Activated B cell treated with CpG ODN at 0.5 μM for 24 hours (primary cell): ENCODE measurements at places on chromosomes 5 and 9.
A peak's percentile ranks its signal among the peaks of the same experiment; 100 is the strongest.

- H3K36me3 ChIP-seq, result no peaks in the 10 kb centered on the region
- DNase-seq, result peak; percentile 41
- peaks cover 42% of the 10 kb centered on the region for H3K27me3 ChIP-seq
- no peak overlapping the region for H3K27ac ChIP-seq
Observed at GRCh38 chr9:107487521-107488374, 1.8 kb downstream of the KLF4 start.

DNA sequence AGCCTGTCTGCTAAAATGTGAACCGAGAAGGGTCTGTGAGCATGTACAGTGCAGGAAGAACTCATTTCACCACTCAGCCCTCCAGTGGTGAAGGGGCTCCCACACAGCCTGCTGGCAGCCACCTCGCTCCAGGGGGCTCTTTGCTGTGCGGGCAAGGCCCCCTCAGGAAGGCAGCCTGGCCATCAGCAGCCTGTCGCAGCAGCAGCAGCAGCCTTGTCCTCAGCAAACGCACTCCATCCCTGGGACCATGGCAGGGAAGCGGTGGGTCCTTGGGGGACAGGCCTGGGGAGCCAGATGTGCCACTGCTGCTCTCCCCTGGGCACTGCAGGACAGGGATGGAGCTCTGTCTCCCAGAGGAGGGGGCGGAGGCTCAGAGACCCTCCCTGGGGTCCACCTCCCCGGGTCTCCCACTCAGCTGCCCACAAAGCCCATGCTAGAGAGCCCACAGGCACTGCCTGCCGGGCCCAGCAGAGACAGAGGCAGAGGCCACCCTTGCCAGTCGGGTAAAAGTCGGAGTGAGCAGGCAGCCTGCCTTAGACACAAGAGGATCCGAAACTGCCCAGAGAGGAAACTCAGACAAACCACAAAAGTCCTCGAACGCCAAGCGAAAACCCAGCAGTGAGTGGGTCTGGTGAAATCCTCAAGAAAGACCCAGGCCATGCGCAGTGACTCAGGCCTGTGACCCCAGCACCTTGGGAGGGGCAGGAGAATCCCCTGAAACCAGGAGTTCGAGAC is 8.0 kb downstream of the BRD3 start:
- peak overlapping the region; percentile 50 for H3K4me3 ChIP-seq
- H3K4me1 ChIP-seq, result peaks cover 61% of the 10 kb centered on the region
- peaks cover 4% of the 10 kb centered on the region for H3K36me3 ChIP-seq
- H3K27me3 ChIP-seq, result no peaks in the 10 kb centered on the region
- peak; percentile 52 for DNase-seq

DNA sequence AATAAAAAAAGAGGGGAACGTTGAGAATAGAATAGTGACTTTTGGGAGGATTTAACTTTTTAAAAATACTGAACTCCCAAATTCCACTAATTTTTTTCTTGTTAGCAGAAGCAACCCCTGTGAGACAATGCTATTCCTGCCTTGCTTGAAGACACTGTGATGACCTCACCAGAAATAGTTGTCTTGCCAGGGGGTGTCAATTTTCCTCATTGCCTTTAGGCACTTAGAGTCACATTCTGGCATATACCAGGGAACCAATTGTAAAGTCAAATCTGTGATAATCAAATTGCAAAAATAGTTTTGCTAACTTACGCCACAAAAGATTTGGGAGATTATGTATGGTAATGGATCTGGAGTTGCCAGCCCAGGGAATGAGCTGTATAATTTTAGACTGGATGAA is 42.8 kb upstream of the RPS23 start:
- H3K36me3 ChIP-seq, result no peaks in the 10 kb centered on the region
- no peak for DNase-seq
- H3K27me3 ChIP-seq, result peaks cover 2% of the 10 kb centered on the region

DNA sequence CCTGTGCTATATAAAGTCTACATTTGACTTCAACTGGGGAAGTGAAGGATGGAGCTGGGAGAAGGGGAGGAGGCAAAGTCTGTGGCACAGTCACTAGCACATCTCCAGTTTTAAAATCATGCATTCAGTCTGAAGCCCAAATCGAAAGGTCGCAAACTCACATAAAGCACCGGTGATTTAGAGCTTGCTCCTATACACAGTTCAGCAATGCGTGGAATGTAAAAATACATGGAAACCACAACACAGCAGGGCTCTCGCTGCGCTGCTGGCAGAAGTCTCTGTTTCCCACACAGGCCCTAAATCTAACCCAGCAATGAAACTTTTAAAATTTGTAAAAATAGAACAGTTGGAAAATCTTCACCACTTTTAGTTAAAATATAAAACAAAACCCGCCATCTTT is 68.2 kb downstream of the EBF1 start:
- no peak for DNase-seq
- H3K4me1 ChIP-seq, result peaks cover 85% of the 10 kb centered on the region
- H3K27ac ChIP-seq, result peak overlapping the region; percentile 73
- H3K27me3 ChIP-seq, result no peaks in the 10 kb centered on the region

GRCh38 chr9:101579711-101580545 is 14.8 kb downstream of the PPP3R2 start:
- no peaks in the 10 kb centered on the region for H3K36me3 ChIP-seq
- H3K27me3 ChIP-seq, result no peaks in the 10 kb centered on the region
- no peak overlapping the region for H3K27ac ChIP-seq
- H3K4me3 ChIP-seq, result no peak overlapping the region
- peaks cover 12% of the 10 kb centered on the region for H3K4me1 ChIP-seq
- DNase-seq, result no peak

- H3K4me1 ChIP-seq, result peaks cover 53% of the 10 kb centered on the region
- H3K36me3 ChIP-seq, result no peaks in the 10 kb centered on the region
- H3K27ac ChIP-seq, result no peak overlapping the region
- no peaks in the 10 kb centered on the region for H3K27me3 ChIP-seq
- DNase-seq, result no peak
Observed at GRCh38 chr5:60514152-60514551, 185.8 kb downstream of the DEPDC1B start.

DNA sequence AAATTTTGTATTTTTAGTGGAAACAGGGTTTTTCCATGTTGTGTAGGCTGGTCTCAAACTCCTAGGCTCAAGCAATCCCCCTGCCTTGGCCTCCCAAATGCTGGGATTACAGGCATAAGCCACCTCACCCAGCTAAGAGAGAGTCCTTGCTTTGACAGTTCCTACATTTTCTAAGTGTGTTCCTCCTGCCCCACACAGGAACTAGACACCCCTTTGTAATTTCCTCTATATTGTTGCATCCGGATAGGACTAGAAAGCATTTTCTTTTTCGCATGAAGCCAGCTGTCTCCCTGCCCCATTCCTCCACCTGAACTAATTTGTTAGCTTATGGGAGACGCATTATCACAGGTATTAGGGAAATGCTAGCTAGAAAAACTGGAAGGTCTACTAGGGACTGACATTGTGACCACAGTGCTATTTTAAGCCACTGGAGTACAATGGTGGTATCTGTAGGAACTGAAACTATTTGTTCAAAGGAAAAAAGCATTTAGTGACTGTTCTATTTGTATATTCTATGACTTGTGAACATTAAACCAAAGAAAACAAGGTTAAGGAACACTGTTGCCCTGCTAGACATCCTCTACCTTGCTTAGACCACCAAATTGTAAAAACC is 214.1 kb downstream of the SMARCA2 start:
- peaks cover 2% of the 10 kb centered on the region for H3K27me3 ChIP-seq
- no peak for DNase-seq
- no peaks in the 10 kb centered on the region for H3K36me3 ChIP-seq
- H3K27ac ChIP-seq, result no peak overlapping the region
- H3K4me1 ChIP-seq, result peaks cover 21% of the 10 kb centered on the region

DNA sequence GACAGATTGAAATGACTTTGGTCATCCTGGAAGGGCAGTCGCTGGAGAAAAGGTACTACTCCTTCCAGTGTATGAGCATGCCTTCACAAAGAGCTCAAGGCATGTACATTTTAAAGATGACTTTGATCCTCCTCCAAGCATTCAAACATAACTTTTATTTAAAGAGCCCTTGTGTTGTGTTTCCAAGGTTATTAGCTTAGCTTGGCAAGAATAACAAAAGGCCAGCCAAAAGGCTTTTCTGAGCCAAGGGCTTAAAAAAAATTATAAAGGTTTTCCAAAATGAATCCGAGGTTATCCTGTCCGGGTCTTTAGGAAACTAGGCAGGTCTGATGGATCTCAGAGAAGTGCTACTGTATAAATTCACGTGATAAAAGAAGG is 71.0 kb upstream of the PLPP6 start:
- H3K27ac ChIP-seq, result no peak overlapping the region
- no peak for DNase-seq
- no peaks in the 10 kb centered on the region for H3K36me3 ChIP-seq
- H3K27me3 ChIP-seq, result peaks cover 6% of the 10 kb centered on the region
- no peak overlapping the region for H3K4me3 ChIP-seq
- H3K4me1 ChIP-seq, result no peaks in the 10 kb centered on the region

DNA sequence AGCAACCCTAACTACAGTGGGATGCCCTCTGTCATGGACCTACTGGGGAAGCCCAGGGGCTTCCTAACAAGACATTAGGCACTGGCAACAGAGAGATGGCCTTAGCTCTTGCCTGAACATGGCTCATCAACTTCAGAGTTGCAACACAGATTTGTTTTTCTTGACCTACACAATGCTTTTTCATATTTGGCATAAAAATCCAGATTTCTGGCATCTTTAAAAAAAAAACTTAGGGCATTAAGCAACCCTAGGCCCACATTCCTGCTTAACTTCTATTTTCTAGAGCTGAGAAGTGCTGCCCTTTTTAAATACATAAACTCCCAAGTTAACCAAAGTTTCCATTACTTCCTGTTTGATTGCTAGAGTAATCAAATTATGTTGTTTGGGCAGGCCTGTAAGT is 8.0 kb downstream of the GRIA1 start:
- no peak overlapping the region for H3K4me3 ChIP-seq
- DNase-seq, result no peak
- H3K27me3 ChIP-seq, result no peaks in the 10 kb centered on the region
- no peaks in the 10 kb centered on the region for H3K4me1 ChIP-seq

GRCh38 chr9:132837501-132838286 is 40.4 kb downstream of the AK8 start:
- H3K36me3 ChIP-seq, result no peaks in the 10 kb centered on the region
- no peak overlapping the region for H3K27ac ChIP-seq
- no peak for DNase-seq
- no peaks in the 10 kb centered on the region for H3K27me3 ChIP-seq

DNA sequence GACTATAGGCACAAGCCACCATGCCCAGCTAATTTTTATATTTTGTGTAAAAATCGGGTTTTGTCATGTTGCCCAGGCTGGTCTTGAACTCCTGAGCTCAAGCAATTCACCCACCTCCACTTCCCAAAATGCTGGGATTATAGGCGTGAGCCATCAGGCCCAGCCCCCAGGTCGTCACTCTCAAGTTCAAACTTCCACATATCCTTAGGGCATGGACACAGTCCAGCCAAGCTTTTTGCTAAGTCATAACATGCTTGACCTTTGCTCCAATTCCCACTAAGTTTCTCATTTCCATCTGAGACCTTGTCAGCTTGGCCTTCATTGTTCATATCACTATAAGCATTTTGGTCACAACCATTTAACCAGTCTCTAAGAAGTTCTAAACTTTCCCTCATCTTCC is 43.9 kb upstream of the ARAP3 start:
- H3K27ac ChIP-seq, result no peak overlapping the region
- no peak for DNase-seq
- H3K36me3 ChIP-seq, result no peaks in the 10 kb centered on the region
- peaks cover 23% of the 10 kb centered on the region for H3K27me3 ChIP-seq

- H3K36me3 ChIP-seq, result no peaks in the 10 kb centered on the region
- H3K27ac ChIP-seq, result no peak overlapping the region
- peaks cover 37% of the 10 kb centered on the region for H3K27me3 ChIP-seq
- DNase-seq, result no peak
- H3K4me1 ChIP-seq, result no peaks in the 10 kb centered on the region
- H3K4me3 ChIP-seq, result no peak overlapping the region
Observed at GRCh38 chr9:138076650-138077009, 199.0 kb downstream of the CACNA1B start.

DNA sequence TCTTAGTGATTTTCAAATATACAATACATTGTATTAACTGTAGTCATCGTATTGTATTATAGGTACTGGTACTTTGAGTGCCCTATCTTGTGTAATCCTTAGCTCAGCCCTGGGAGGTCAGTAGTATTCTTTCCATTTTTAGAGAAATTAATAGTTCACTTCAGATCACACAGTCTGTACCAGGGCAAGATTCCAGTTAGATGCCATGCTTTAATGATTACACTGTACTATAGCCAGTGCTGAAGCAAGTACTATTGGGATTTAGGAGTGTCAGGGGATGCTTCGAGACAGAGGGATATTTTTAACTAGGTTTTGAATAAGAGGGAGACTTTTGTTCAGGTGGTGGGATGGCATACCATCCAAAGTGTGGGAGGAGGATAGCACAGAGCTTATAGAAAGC is 41.0 kb upstream of the SLC27A6 start:
- no peaks in the 10 kb centered on the region for H3K27me3 ChIP-seq
- H3K27ac ChIP-seq, result no peak overlapping the region
- no peaks in the 10 kb centered on the region for H3K36me3 ChIP-seq
- no peaks in the 10 kb centered on the region for H3K4me1 ChIP-seq
- H3K4me3 ChIP-seq, result no peak overlapping the region
- DNase-seq, result no peak

- H3K36me3 ChIP-seq, result no peaks in the 10 kb centered on the region
- DNase-seq, result no peak
- no peak overlapping the region for H3K4me3 ChIP-seq
- no peak overlapping the region for H3K27ac ChIP-seq
- peaks cover 7% of the 10 kb centered on the region for H3K27me3 ChIP-seq
Observed at GRCh38 chr9:113355040-113355596, 5.8 kb downstream of the BSPRY start.

DNA sequence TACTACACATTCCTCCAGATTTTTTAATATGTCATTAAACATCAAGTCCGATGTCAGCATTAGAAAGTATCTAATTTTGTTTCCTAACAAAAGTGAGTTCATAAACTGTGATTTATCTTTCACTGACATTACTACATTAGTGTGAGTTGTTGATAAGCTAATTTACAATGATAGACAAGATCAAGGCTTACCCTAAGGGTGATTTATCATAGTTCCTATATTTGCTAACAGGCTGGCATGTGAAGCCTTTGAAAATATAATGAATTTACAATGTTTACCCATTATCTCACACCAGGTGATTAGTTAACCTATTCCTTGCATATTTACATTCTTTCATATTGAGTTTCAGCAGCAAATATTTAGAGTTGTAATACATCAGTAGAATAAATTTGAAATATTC is 1096.9 kb upstream of the NUDT12 start:
- H3K27ac ChIP-seq, result no peak overlapping the region
- H3K4me1 ChIP-seq, result no peaks in the 10 kb centered on the region
- no peak overlapping the region for H3K4me3 ChIP-seq
- H3K27me3 ChIP-seq, result no peaks in the 10 kb centered on the region
- H3K36me3 ChIP-seq, result no peaks in the 10 kb centered on the region
